Fibroblast of skin of scalp (primary cell): ENCODE measurements at places on chromosomes 11 and 22.

DNA sequence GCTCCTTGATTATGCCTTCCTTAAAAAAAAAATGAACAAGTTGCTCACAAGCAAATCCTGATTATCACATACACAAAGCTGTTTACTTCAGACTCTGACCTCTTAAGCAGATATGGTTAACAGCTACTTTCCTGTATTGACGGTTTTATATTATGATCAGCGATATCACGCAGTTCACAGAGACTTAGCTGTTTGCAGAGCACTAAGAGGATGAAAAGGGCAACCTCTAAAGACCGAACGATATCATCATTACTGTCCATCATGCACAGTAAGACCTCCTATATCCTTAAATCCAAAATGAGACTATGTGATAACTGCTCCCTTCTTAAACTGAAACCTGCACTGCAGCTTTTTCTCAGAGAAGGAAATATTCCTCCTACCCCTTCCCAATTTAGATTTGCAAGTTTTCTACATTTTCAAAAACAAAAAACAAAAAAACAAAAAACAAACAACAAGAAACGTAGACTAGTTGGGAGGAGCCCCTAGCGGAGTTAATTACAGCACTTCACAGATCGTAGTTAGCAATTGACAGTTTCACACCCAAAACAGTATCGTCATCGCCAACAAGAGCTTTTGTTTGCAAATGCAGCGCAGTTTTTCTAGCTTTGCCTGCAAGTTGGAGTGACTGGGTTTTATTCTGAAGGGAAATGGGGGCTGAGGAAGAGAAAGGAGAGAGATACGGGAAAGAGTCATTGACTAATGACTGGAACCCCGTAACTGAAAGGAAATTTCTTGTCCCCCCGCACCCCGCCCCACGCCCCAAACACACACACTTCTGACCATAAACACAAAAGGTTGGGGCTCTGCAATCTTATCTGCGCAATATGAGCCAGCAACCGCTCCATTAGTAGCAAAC lies 1.2 kb downstream of the DDX6 start:
- DNase-seq: peak; percentile 9

DNA sequence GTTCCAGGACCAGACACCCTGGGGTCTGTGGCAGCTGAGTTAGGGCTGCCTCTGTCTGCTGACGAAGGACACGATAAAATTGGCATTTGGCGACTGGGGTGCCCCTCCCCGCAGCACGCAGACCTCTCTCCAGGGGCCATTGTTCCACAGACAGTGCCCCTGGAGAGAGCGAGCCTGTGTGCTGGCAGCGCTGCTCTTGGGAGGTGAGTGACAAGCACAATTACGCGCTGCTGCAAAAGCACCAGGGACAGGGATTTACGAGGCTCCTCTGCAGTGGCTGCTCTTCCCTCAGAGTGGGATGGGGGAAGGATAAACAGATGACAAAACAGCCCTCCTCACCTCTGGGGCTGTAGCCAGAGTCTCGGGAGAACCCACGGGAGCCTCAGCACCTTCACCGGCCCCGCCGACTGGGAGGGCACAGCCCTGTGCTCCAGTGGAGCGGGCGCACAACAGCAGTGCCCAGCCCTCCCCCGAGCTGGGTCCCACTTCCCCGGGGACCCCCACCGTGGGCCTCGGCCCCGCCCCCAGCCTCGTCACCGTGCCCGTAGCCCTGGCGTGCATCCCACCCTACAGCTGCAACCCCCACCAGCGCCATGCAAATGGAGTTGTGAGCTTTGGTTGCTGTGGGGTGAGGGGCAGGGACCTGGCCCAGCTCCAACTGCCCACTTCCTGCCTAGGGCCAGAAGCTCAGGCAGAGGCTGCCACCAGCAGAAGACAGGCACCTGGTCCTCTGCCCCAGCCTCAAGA lies 19.6 kb downstream of the CHID1 start:
- no peak for DNase-seq

DNA sequence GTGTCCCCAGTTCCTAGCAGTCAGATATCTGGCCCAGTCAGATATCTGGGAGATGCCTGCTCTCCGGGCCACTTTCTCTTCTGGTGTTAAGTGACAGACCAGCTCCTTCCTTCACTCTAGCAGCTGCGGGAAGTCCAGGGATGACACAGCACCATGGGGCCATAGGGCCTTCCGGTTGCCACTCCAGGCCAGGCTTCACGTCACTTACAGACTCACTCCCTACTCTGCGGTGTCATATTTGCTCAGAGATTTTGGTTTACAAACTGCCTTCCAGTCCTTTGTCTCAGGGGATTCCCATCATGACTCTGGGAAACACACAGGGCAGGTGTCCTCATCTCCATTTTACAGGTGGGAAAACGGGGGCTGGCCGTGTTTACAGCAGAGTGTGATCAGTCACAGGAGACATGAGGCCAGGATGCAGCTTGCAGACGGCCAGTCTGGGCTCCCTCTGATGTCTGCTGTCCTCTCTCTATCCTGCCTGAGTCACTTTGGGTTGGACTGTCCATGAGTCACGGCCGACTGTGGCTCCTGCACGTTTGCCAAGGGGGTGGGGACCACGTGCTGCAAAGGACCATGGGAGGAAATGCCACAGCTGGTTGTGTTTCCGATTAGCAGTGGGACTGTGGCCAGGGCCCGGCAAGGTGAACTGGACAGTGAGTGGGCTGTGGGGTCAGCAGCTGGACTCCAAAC lies 8.2 kb upstream of the TBC1D22A start:
- peak; percentile 98 for DNase-seq

- no peak for DNase-seq
These were observed 53.2 kb downstream of the PIK3C2A start for GRCh38 chr11:17154409-17155159.

GRCh38 chr11:9264316-9265210 lies 587 bp downstream of the DENND5A start:
- DNase-seq: peak; percentile 83

DNA sequence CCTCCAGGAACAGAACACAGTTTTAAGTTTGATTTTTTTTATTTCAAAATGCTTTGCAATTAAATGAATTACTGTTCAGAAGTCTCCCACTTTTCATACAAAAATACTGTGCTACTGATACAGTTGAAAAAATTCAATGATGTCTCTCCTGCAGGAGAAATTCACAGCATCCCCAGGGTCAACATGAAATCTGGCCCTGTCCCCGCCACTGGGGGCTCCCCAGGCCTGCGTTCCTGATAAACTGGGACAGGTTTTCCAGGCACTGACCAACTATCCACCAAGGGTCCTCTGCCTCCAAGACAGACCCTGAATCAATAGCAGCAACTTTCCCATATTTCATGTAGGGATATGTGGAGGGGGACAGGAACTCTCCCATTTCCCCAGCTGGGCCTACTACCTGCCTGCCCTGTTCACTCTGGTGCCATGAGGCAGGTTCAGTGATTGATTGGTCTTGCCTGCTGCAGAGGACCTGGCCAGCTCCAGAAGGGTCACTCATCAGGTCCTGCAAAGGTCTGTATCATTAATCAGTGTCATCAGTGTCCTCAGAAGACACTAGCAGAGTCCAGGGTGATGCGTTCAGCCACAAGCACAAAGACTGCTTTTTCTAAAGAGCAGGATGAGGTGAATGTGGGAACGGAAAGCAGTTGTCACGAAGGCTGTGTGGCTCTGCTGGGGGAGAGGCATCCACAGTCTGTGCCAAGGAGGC lies 43.4 kb downstream of the PISD start:
- DNase-seq: no peak

GRCh38 chr11:4032097-4032496 lies 62.5 kb upstream of the RRM1 start:
- no peak for DNase-seq

GRCh38 chr22:42714308-42714707 lies 6.4 kb downstream of the A4GALT start:
- no peak for DNase-seq

DNA sequence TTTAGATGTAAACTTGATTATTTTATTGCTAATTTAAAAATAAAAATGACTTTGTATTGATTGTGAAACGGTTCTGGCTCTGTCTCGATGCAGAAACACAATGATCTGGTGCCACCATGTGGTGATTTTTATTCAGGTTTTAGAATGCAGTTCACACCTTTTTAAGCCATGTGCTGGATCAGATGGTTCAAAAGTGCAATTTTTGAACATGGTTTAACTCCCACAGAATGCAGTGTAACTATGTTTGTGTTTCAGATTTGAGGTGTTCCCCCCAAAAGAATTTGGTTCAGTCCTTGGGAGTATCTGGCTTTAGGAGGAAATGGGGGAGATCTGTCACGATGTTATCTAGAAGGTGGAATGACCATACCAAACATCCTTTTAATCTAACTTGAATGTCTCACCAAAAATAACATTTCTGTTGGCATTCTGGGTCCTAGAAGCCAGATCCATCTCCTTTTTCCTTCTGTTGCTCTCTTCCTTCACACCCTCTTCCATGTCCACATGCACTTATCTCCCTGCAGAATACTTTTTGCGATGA lies 7.9 kb downstream of the MRPL16 start:
- peak; percentile 46 for DNase-seq

DNA sequence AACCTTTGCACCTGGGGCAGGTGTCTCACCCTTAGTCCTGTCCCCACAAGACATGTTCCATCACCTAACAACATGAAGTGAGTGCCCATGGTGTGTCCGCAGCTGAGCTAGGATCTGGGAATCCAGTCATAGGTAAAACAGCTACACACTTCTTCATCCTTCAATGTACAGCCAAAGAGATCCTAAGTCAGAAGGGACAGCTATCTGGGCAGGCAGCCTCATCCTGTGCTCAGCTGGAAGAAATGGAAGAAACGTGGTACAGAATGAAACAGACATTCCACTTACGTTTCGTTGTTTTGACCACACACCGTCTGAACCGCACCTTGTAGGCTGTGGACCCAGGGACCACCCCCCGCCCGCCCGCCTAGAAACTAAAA lies 30.8 kb downstream of the PDGFB start:
- DNase-seq: no peak

DNA sequence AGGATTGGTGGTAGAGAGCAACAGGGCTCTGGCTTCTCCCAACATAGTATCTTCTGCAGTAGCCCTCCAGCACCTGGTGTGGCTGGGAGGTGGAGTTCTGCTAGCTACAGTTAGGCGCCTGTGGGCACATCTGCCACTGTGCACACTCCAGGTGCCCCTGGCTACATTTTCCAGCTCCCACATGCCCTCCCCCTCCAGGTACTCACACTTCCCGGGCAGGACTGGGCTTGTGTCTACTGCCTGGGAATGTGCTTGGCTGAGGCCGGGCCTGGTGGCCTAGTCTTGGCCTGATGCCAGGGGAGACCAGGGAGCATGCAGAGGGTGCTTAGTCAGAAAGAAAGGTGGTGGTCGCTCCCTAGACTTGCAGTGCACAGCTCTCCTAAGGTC lies 15.8 kb downstream of the PHLDB1 start:
- peak; percentile 39 for DNase-seq

DNA sequence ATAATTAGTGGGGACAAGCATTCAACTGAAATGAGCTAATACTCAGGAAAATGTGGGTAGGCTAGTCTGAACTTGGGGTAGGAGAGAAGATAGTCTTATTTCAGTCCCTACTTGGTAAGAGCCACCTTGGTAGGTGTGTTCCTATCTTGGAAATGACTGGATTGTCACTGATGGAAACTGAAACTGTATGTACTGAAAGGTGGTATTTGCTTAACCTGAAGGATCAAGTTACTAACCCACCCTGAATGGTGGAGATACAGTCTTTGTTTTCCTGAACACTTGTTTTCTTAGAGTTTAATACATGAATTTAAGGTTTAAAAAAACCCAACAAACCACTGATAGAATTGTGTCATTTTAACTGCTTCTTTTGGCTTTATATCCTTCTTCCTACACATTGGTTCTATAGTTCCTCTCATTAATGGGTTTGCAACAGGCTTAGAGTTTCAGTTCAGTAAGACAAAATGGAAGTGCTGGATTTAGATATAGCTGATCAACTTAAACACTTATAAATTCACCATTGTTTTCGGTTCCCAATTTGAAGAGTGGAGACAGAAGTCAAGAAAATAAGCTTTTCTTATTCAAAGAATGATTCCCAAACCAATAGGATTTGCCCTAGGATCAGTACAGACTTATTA lies 4.2 kb downstream of the FAR1 start:
- DNase-seq: no peak

GRCh38 chr11:1336836-1337646 lies 27.6 kb upstream of the TOLLIP start:
- DNase-seq: no peak

DNA sequence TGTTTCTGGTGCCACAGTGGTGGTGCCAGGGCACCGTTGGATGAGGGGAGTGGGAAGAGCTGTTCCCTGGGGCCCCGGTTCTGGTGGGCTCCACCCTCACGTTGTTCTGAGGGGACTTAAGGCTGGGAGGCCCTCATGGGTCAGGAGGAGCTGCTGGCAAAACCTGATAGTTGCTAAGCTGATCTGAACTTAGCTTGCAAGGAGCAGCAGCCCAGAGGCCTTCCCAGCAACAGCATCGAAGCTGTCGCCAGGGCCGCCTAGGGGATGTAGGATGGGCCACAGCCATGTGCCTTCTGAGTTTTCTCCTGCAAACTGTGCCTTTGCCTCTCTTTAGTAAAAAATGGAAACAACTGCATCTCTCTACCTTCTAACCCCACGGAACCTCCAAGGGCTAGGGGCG lies 240.2 kb downstream of the TBC1D22A start:
- DNase-seq: no peak

DNA sequence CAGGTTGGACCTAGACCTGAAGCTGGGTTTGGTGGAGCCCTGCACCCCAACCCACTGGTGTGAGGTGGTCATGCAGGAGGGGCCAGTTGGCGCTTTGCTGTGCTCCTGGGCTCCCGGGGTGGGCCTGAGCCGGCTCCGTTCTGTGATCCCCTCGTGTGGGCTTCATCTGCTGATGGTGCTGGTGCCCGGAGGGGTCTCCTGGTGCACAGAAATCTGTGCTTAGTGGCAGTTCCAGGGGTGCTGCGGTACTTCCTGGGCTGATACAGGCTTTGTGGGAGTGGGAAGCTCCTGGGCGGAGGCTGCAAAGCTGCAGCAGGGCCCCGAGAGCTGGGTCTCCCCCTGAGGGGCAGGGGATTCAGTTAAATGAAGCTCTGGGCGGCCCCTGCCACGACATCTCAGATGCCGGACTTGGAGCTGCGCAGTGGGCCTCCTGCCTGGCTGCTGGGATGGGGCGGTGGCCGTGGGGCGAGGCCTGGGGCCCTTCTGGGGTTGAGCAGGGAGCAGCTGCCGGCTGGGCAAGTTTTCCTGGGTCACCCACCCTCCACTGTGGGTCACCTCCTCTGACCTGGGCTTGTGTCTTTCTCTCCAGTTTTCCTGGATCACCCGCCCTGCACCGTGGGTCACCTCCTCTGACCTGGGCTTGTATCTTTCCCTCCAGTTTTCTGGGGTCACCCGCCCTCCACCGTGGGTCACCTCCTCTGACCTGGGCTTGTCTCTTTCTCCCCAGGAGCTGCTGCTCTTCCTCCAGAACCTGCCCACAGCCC lies 410.5 kb downstream of the TBC1D22A start:
- DNase-seq: no peak
